HCEC 1CT (cell line): ENCODE measurements at places on chromosomes 5 and 9.

DNA sequence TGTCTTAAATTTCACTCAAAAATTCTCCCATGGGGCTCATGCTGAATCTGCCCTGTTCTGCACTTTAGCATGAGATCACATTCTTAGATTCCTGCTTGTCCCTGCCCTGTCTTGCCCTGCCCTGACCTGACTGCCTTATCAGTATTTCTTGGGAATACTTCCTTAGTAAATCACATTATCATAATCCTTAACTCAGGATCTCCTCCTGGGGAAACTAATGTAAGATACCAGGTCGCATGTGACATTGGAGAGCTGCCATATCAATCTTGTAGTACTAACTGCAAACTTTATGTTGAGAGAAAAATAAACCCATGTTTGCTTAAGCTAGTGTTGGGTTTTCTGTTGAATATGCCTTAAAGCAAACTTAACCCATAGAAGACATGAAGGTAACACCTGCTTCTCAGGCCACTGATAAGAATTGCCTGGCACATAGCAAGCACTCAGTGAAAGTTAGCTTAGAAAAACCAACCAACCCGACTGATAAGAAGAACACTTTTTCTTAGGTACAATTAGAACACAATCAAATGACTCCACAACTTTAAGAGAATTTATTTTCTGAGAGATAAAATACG lies 53.3 kb downstream of the IL33 start:
- no peak for DNase-seq

GRCh38 chr5:37412515-37412914 lies 33.4 kb downstream of the WDR70 start:
- no peak for DNase-seq

GRCh38 chr9:23674016-23674585 lies 151.9 kb downstream of the ELAVL2 start:
- no peak for DNase-seq

DNA sequence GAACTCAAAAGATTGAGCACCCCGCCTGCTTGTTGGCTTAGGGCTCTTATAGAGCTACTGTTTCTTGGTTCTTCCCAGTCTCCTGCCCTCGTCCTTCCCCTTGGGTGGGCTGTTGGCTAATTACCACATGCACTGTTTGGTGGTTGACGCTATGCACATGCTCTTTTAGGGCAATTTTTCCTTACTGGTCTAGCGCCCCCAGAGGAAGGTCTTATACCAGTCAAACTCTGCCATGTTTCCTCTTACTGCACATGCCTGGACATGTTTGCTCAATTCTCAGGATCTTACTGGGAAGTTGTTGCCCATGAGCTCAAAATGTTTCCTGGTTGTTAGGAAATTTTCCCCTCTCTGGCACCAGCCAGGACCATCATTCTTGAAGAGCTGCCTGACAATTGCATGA lies 101.9 kb downstream of the SLC28A3 start:
- DNase-seq = no peak

GRCh38 chr5:97112230-97112629 lies 30.2 kb downstream of the LIX1 start:
- no peak for DNase-seq

GRCh38 chr5:123855609-123856008 lies 343.6 kb downstream of the CSNK1G3 start:
- no peak for DNase-seq

GRCh38 chr5:123987956-123988355 lies 476.0 kb downstream of the CSNK1G3 start:
- no peak for DNase-seq

DNA sequence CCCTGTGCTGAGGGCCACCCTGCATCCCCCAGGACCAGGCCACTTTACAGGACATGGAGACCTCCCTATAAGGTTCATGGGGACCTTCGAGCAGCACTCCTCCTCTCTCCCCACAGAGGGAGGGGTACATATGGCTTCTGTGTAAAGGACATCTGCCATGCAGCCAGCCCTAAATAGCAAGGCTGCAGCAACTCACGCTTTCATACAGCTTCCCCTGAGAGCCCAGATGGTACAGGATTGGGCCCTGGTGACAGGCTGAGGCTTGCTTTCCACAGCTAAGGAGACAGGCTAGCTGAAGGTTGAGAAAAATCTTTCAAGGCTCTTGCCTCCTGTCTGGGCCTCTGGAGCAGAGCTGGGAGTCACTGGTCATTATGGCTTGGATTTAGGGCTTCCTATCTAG lies 147.0 kb upstream of the ZNF366 start:
- DNase-seq = no peak

- no peak for DNase-seq
Observed at GRCh38 chr5:95927927-95928723, 33.5 kb downstream of the ELL2 start.

DNA sequence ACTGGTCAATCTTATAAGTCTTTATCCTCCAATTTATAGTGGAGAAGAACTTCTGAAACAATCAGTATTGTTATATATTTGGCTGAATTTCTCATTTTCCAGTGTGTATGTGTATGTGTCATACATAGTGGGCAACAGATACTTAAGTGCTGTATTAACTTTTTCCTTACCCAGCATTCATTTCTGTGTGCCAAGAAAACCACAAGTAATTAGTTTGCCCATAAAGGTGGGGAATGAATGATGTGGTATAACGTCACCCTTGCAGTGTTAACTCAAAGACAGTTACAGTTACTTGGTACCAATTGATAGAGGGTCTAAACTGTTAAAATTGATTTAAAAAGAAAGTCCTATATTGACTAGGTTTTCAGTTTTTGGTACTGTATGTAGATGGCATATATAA lies 2.0 kb downstream of the OGN start:
- no peak for DNase-seq
